Stimulated activated CD4-positive, alpha-beta T cell treated with anti-CD3 and anti-CD28 coated beads, TNF-alpha, amount 100 ng/mL, for 4 hours (primary cell): ENCODE measurements at places on chromosomes 7 and 10.

- DNase-seq, result no peak
Observed at GRCh38 chr10:78656417-78657162, 412.2 kb upstream of the ZMIZ1 start.

DNA sequence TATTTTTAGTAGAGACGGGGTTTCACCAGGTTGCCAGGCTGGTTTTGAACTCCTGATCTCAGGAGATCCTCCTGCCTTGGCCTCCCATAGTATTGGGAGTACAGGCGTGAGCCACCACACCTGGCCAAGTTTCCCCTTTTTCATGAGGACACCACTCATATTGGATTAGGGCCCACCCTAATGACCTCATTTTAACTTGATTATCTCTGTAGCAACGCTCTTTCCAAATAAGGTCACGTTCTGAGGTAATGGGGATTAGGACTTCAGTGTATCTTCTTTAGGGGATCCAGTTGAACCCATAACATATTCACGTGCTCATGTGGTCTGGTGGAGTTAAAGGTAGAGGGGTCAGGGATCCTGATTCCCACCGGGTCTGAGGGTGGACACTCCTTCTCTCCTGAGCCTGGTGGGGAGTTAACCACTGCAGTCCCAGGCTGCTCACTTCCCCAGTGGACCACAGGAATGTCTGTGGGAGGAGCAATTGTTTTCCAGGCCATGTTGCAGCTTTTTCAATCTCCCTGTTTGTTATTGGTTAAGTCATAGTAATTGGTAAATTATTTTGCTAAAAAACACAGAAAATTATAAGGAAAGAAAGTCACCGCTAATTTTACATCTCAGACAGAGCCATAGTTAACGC, 130.5 kb downstream of the GRK5 start:
- DNase-seq, result no peak

GRCh38 chr7:137454246-137454724, 110.8 kb upstream of the PTN start:
- DNase-seq, result no peak

DNA sequence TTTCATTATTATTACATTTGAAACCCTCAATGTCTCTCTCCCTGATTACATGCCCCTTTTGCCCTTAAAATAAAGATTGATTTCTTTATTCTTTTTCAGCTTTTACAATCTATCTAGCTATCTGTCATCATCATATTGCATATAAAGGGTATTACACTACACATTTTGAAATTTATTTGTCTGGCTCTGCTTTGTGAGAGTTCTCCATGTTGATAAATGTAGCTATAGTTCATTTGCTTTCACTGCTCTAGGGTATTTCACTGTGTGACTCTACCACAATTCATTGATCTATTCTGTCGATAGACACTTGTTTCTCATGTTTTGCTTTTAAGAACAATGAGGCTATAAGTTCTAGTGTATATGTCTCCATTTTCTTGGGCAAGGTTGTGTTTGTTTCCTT, 25.6 kb downstream of the CDK1 start:
- DNase-seq, result no peak

DNA sequence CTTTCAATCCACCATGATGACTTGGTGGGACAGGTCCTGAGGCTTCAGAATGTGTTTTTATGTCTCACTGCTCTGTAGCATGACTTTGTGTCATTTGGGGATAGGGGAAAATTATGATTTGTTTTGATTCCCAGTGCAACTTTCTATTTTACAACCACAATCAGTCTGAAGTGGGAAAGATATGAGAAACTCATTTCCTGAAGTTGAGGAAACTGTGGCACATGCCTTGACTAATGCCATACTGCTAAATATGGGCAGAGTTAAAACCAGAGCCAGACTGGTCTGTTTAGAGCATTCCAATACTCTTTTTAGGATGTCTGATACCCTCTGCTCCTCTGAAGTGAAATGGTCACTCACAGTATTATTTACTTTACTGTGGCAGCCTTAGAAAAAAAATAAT, 307.7 kb downstream of the ADRA2A start:
- no peak for DNase-seq

DNA sequence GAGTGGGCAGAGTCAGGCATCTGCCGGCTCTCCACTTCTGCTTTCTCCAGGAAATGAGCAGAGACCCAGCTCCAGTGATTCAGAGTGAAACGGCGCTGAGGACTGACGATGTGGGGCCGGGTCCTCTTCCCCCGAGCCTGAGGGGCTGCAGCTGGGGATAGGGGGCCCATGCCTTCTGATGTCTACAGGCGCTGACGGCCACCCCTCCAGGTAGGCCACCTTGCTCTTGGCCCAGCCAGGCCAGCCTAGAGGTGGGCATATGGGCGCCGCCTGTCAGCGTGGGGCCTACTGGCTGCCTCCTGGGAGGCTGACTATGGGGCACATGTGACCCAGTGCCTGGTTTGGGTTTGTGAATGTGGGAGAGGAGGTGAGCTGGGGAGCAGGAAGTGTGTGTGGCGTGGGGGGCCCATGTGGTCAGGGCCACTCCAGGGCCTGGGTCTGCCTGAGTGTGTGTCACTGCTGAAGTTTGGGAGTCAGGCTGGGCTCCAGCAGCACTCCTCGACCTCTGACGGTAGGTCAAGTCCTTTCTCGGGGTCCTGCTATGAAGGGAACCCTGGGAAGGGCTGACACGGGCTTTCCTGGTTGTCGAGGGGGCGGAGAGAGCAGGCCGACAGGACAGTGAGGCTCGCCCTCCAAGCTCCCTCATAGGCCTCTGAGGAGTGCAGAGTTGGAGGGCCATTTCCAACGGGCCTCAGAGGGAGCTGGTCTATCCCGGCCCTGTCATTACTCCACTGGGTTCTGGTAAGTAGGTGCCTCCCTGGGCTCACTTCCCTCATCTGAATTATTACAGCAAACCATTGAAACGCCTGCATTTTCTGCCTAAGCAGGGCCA, at the start of gene WDFY4:
Gene WDFY4, plus strand, starts transcription at position 82 of the 832 bp plus-strand sequence. CDS start 24,860 bp downstream, outside the sequence.
- no peak for DNase-seq

GRCh38 chr10:129814681-129815646, 149.1 kb downstream of the EBF3 start:
- DNase-seq, result no peak

GRCh38 chr10:103145046-103145445, 48.0 kb downstream of the NT5C2 start:
- DNase-seq, result no peak
